Immature natural killer cell (primary cell): ENCODE measurements at places on chromosomes 3 and 15. TPM values are rescaled to one million over a fixed set of nuclear protein-coding genes. Genes with fewer than 3 reads are reported as not detected.

DNA sequence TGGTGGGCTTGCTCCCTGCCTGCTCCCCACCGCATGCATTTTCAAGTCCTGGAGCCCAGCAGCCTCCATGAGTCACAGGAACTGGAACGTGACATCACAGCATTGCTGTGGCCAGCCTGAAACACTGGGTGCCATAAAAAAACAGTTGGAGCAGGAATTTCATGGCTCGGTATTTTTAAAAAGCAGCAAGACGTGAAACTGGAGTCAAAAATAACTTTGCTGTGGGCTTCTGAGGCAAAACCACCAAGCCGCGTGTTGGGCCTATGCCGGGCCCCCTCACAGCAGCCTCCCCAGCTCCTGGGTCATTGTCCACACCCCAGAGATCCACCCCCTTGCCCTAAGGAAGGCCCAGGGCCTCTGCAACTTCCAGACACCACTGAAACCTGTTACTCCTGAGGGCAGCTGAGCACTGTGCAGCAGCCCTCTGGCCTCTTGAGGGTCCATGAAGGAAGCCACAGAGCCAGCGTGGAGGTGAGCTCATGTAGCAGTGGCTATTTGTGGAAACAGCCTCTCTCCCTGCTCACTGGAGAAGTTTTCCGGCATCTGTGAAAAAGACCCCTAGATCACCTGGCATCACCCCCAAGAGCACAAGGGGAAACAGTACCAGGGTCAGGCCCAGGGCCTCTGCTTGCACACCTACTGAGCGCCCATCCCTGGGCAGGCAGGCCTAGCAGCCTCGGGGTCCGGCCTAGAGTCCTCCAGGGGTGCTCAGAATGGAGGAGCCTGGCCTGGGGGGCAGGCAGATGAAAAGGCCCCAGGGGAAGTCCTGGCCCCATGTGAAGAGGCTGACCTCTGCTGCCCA is 34.0 kb upstream of the DUSP7 start:
- H3K27ac ChIP-seq = no peak overlapping the region
- peaks cover 25% of the 10 kb centered on the region for H3K4me1 ChIP-seq
- no peaks in the 10 kb centered on the region for H3K36me3 ChIP-seq
- no peaks in the 10 kb centered on the region for H3K27me3 ChIP-seq
- DNase-seq = no peak

GRCh38 chr3:31390466-31390865 is 142.3 kb upstream of the STT3B start:
- H3K27me3 ChIP-seq = no peaks in the 10 kb centered on the region
- H3K27ac ChIP-seq = no peak overlapping the region
- no peaks in the 10 kb centered on the region for H3K4me1 ChIP-seq
- H3K36me3 ChIP-seq = peaks cover 3% of the 10 kb centered on the region
- DNase-seq = no peak

GRCh38 chr15:92881211-92881754 is 18.8 kb upstream of the CHD2 start:
- H3K36me3 ChIP-seq = peaks cover 3% of the 10 kb centered on the region
- H3K4me3 ChIP-seq = peak overlapping the region; percentile 87
- peaks cover 53% of the 10 kb centered on the region for H3K4me1 ChIP-seq
- H3K27me3 ChIP-seq = peaks cover 20% of the 10 kb centered on the region

GRCh38 chr3:149198611-149199010 is 23.0 kb downstream of the CP start:
- peaks cover 2% of the 10 kb centered on the region for H3K27me3 ChIP-seq
- no peak overlapping the region for H3K4me3 ChIP-seq
- no peak overlapping the region for H3K27ac ChIP-seq
- no peak for DNase-seq
- H3K36me3 ChIP-seq = no peaks in the 10 kb centered on the region
- no peaks in the 10 kb centered on the region for H3K4me1 ChIP-seq

DNA sequence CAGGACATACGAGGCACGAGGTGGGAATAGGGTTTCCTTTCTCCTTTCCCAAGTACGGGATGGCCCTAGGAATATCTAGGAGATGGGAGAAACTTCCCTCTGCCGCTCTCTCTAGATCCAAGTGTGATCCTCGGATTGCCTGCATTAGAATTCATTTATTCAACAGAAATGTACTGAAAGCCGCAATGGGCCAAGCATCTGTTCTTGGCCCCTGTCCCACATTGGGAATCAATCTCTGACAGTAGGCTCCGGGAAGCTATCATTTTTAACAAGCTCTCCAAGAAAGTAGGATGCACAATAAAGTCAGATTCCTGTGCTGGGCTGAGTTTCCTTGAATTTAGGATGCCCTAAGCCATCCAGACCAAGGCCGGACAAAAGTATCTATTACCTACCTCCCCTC is 37.2 kb upstream of the CA12 start:
- no peak overlapping the region for H3K27ac ChIP-seq
- no peaks in the 10 kb centered on the region for H3K36me3 ChIP-seq
- peaks cover 3% of the 10 kb centered on the region for H3K27me3 ChIP-seq
- H3K4me3 ChIP-seq = no peak overlapping the region
- DNase-seq = no peak

GRCh38 chr15:74197176-74197965 is 5.2 kb downstream of the STRA6 start:
- DNase-seq = no peak
- H3K36me3 ChIP-seq = no peaks in the 10 kb centered on the region
- no peak overlapping the region for H3K4me3 ChIP-seq
- no peaks in the 10 kb centered on the region for H3K4me1 ChIP-seq
- H3K27ac ChIP-seq = no peak overlapping the region
- H3K27me3 ChIP-seq = no peaks in the 10 kb centered on the region

DNA sequence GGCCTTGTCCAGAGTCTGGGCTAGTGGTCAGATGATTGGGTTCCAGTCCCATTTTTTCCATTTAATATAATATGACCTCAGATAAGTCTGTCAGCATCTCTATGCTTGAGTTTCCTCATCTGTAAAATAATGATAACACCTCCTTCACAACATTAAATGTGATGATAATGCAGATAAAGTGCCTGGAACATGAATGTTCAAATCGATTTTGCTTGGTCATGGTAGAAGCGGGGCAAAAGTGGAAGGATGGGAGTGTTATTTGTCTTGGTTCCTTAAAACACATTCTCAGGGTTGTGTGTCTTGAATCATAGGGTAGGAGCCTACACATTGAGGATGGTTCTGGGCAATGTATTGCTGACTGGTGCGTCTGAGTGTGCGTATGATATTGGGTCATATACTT is 16.9 kb downstream of the ARIH2 start:
- DNase-seq = no peak
- peaks cover 70% of the 10 kb centered on the region for H3K4me1 ChIP-seq
- H3K27me3 ChIP-seq = peaks cover 15% of the 10 kb centered on the region
- no peak overlapping the region for H3K4me3 ChIP-seq
- peaks cover 23% of the 10 kb centered on the region for H3K36me3 ChIP-seq

DNA sequence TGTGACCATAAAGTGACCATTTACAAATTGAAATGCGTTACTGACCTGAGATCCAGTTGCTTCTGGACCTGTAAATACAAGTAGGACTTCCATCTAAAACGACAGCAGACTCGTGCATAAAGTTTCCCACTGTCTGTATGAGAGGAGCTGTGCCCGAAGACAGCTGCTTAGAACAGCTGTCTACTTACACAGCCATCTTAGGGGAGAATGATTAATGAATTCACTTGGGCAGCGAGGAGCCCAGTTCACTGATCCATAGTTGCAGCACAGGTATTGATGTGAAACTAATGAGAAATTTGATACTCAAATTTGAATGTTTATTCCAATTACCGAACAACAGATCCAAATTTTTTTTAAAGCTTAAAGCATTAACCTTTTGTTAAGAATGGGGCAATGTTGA is 748.1 kb downstream of the NR2F2 start:
- H3K4me3 ChIP-seq = no peak overlapping the region
- no peak for DNase-seq
- H3K27me3 ChIP-seq = peaks cover 2% of the 10 kb centered on the region

DNA sequence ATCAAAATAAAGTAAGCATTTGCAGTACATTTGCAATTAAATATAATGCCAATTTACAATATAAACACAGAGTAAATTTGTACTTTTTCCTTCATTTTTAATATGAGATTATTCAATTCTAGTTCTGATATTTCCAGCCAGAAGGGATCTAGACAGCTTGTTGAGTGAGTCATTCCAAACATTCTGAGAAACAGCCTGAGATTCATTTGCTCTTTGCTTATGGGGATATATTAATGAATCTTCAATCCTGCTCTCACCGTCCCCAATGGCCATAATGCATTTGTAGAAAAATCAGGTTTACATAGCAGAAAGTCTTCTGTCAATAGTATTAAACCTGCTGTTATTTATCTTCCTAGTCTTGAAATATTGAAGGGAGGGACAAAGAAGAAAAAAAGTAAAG is 554.2 kb downstream of the TUSC7 start:
- H3K36me3 ChIP-seq = no peaks in the 10 kb centered on the region
- H3K4me3 ChIP-seq = no peak overlapping the region
- no peaks in the 10 kb centered on the region for H3K27me3 ChIP-seq

DNA sequence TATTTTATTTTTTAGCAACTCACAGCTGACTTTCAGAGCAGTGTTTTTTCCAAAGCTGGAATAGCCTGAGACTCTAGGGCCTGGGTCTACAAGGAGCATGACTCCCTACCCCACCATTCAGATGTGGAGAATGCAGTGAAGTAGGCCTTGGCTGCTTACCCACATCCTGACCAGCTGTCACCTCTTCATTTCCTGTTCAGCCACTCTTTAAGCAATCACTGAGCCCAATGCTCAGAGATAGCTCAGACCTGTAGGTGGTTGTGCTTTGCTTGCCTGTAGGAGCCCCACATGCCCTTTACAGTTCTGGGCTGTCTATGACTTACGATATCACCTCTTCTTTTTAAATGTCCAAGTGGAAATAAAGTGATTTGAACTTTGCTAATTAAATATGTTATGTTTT is 148.1 kb downstream of the NEK11 start:
- peak overlapping the region; percentile 65 for H3K27ac ChIP-seq
- peak overlapping the region; percentile 78 for H3K4me3 ChIP-seq
- DNase-seq = peak; percentile 54
- no peaks in the 10 kb centered on the region for H3K36me3 ChIP-seq
- peaks cover 36% of the 10 kb centered on the region for H3K4me1 ChIP-seq

DNA sequence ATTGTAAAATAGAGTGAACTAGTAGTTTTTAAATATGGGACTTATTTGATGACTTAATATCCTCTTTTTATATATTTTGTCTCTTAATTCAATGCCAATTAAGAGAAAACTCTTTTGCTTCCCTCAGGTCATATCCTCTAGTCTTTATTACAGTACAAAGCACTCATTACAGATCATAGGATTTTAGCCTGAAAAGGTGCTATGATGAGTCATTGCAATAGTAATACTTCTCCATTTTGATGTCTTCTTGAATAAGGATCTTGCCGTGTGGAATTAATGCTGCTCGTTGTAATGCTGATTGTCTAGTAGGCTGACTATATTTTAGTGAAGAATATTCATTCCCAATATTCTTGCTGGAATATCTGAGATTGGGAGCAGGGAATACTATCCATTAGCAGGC is 612.2 kb upstream of the GOLIM4 start:
- H3K27me3 ChIP-seq = peaks cover 1% of the 10 kb centered on the region
- no peaks in the 10 kb centered on the region for H3K4me1 ChIP-seq
- no peak overlapping the region for H3K4me3 ChIP-seq
- no peaks in the 10 kb centered on the region for H3K36me3 ChIP-seq

- H3K27me3 ChIP-seq = no peaks in the 10 kb centered on the region
- peaks cover 48% of the 10 kb centered on the region for H3K4me1 ChIP-seq
- H3K27ac ChIP-seq = peak overlapping the region; percentile 38
- DNase-seq = no peak
- no peak overlapping the region for H3K4me3 ChIP-seq
Measured at GRCh38 chr3:63872135-63872924, 8.7 kb downstream of the ATXN7 start.

- H3K4me1 ChIP-seq = peaks cover 12% of the 10 kb centered on the region
- no peak overlapping the region for H3K4me3 ChIP-seq
- H3K27ac ChIP-seq = no peak overlapping the region
- peaks cover 3% of the 10 kb centered on the region for H3K36me3 ChIP-seq
- no peak for DNase-seq
Measured at GRCh38 chr3:99919694-99920093, 102.0 kb downstream of the CMSS1 start.

DNA sequence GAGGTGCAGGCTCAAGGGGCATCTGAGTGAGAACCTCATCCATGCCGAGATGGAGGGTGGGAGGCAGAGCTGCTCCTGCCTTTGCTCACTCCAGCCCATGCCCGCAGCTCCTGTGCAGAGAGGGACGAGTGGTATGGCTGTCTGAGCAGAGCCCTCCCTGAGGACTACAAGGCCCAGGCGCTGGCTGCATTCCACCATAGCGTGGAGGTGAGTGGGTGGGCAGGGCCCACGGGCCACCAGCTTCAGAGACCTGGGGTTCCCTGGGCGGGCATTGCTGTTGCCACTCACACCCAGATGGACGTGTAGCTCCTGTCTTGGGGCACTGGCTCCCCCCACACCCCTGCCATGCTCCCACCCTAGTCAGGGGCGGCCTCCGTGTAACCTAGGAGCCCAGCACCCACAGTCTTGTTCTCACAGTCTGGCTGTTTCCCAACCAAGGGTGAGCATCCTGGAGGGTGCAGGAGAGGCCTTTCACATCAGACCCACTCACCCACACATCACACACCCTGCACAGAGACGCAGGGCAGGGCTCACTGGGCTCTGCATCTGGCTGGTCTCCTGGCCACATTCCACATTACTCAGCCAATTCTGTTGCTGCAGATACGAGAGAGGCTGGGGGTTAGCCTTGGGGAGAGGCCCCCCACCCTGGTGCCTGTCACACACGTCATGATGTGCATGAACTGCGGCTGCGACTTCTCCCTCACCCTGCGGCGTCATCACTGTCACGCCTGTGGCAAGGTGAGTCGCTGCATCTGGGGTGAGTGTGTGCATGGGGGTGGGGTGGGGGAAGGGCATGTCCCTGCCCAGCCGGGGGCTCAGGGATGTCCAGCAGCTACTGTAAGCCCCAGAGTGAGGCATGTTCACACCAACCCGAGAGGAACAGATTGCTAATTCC is 25.3 kb upstream of the NR2C2 start:
- no peaks in the 10 kb centered on the region for H3K36me3 ChIP-seq
- no peak for DNase-seq
- H3K4me3 ChIP-seq = no peak overlapping the region
- H3K4me1 ChIP-seq = no peaks in the 10 kb centered on the region
- H3K27ac ChIP-seq = no peak overlapping the region

DNA sequence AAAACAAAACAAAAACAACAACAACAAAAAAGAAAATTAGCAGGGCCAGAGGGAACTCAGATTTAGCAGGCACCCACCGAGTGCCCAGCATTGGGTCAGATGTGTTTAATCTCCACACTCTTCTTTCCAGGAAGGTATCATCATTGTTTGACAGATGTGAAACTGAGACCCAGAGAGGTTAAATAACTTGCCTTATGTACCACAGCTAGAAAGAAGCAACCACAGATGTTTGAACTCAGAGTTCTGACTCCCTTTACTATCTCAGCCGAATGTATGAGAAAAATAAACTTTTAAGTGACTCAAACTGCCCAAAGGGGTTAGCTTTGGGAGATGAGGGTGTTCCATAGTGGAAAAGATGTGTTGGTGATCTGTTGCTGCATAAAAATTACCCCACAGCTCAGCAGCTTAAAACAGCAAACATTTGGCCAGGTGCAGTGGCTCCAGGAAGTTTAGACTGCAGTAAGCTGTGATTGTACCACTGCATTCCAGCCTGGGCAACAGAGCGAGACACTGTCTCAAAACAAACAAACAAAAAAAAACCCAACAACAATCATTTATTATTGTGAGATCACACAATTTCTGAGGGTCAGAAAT is 4.5 kb upstream of the RPP25 start:
- no peak for DNase-seq
- H3K4me1 ChIP-seq = peaks cover 16% of the 10 kb centered on the region
- H3K27me3 ChIP-seq = peaks cover 23% of the 10 kb centered on the region
- no peaks in the 10 kb centered on the region for H3K36me3 ChIP-seq
- H3K27ac ChIP-seq = no peak overlapping the region

CHDH gene
- polyA plus RNA-seq = not detected

PPARG gene
- polyA plus RNA-seq = not detected

DLG1 gene
- polyA plus RNA-seq = 27.3 TPM

SLC6A20 gene
- not detected for polyA plus RNA-seq

MUC20 gene
- polyA plus RNA-seq = not detected

COLQ gene
- 13.3 TPM for polyA plus RNA-seq

GUCA1C gene
- polyA plus RNA-seq = not detected

NECTIN3 gene
- polyA plus RNA-seq = 0.63 TPM

ZNF80 gene
- 1.7 TPM for polyA plus RNA-seq
